ENCODE measurements at places on chromosomes 12 and 14.

DNA sequence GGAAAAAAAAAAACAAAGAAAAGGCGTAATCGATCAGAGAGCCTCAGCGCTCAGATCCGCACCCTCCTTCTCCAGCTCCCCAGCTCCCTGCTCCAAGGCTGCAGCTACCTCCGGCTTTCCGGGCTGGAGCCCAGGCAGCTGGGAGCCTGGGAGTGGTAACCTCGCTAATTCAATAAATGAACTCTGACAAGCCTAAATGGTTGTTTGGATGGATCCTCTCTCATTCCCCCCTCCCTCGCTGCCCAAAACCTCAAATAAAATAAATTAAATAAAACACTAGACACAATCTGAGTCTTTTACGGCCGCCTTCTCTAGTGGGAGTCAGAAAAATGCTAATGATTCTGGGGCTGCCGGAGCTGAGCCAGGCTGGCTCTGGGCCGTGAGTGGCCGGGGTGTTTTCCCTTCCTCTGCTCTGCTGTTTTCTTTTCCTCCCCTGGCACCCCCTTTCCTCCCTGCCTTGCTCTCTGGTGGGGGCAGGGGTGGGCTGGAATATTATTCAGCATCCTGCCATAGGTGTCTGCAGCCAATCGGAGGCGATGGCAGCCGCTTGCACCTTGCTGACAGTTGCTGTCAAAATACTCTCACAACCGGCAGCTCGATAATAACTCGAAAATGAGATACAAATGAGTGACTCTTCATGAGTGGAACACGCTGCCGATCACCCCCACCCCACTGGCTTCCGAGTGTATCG is 76.1 kb downstream of the RBM19 start:
- no peak for DNase-seq

DNA sequence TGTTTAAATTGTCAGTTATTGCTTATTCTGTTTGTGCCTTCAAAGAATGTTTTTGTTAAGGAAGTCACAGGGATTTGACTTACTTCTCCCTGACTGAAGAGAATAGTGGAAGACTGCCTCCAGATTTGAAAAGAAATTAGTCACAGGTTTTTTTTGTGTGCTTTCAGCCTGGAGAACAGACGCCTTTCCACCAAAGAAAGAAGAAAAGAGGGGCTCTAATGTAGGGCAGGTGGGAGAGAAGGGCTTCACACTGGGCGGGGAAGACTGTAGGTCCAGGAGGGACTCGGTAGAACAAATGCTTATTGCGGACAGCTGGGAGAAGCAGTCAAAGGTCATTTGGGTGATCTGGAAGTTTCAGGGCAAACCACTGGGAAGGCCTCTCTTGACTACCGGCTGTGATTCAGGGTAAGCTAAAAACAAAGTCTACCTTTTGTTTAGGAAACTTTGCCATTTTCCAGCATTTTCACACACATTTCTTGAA is 76.8 kb downstream of the SAMD4A start:
- no peak for DNase-seq

GRCh38 chr14:74407801-74408154 is 18.2 kb downstream of the SYNDIG1L start:
- no peak for DNase-seq

DNA sequence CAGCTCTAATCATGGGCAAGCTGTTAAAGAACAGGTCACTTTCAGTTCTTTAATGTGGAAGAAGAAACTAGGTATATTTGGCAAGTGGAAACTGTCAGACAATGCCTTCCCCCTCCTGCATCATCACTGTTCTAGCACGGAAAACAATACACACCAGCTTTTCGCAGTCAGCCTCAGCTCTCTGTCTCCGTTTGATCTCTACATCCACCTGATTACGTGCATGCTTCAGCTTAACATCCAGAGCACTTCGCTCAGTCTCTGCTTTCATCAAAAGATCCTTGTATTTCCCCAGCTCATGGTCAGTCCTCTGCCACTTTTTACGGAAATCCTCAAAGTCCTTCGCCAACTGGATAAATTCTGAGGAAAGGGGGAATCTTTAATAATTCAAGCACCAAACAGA is 19.0 kb downstream of the RACGAP1 start:
- DNase-seq: no peak

- DNase-seq: no peak
These were observed 16.1 kb downstream of the MMAB start for GRCh38 chr12:109557200-109557599.

- no peak for DNase-seq
These were observed 453 bp upstream of the SLC4A8 start for GRCh38 chr12:51424094-51424661.

GRCh38 chr12:131928080-131928710 is 881 bp upstream of the PUS1 start:
- peak; percentile 9 for DNase-seq

All from cardiac muscle cell (in vitro differentiated cells and primary cell).